GM19239 (cell line): ENCODE measurements at places on chromosomes 1 and 21.

- no peak for DNase-seq
Measured at GRCh38 chr1:188706742-188707141, 1770.9 kb downstream of the BRINP3 start.

- no peak for DNase-seq
Measured at GRCh38 chr1:171372418-171373084, 58.6 kb downstream of the FMO4 start.

GRCh38 chr1:158998037-158998780, 11.5 kb upstream of the IFI16 start:
- no peak for DNase-seq

- no peak for DNase-seq
Measured at GRCh38 chr1:87786861-87787545, 458.3 kb downstream of the LMO4 start.

DNA sequence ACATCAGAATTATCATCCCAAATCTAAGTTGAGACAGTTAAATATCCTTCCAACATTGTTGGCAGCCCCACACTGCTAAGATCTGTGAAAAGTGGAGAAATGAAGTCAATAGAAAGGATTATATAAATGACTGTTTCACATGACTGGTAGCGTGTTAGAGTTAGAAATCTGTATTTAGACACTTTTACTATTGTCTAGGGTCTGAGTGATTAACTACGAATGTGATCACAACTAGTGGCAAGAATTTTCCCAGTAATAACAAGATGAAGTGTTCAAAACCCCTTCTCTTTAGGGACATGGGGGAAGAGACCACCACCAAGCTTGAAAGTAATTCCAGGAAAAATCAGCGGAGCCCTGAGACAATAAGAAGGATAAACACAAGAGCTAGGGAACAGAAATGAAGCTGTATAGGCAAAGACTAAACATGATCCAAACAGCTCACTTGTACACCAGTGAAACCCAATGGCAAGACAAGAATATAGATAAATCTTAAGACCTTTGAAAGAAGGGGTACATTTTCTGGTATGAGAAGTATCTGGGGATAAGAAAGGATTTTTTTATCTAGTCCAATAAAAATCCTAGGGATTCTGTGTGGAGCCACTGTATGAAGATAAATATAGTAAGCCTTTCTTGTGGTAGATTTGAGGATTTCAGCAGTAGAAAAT, 646.6 kb upstream of the USP24 start:
- no peak for DNase-seq

- no peak for DNase-seq
Measured at GRCh38 chr1:200901350-200901749, 6.7 kb downstream of the INAVA start.

- DNase-seq, result no peak
Measured at GRCh38 chr1:209157546-209158249, 425.8 kb upstream of the CAMK1G start.

GRCh38 chr21:42089093-42089631, 18.0 kb downstream of the UMODL1 start:
- DNase-seq, result no peak

DNA sequence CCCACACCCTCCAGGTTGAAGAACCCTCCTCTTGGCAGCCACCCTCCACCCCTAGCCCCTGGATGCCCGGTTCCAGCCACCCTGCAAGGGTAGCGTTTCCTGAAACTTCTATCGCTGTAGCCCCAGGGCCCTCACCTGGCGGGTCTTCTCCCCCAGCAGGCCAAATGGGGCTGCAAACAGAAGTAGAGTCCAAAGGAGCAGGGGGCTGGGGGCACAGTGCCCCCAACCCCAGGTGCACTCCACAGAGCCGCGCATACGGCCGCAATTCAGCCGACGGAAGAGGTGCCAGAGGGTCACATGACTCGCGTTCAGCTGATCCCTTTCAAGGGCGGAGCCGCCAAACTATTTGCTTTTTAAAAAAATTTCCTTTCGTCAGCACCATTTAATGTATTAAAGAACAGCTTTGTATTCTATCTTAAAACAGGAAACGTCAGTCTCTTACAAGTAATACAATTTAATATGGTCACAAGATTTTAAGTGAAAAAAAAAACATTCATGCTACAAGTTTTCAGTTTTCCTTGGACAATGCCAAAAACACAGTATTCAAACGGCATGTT, at the start of gene GLMP:
TSS of gene GLMP (minus strand) at position 289 of the 557 bp plus-strand sequence. CDS start at position 255, 34 bp downstream.
- peak; percentile 65 for DNase-seq

DNA sequence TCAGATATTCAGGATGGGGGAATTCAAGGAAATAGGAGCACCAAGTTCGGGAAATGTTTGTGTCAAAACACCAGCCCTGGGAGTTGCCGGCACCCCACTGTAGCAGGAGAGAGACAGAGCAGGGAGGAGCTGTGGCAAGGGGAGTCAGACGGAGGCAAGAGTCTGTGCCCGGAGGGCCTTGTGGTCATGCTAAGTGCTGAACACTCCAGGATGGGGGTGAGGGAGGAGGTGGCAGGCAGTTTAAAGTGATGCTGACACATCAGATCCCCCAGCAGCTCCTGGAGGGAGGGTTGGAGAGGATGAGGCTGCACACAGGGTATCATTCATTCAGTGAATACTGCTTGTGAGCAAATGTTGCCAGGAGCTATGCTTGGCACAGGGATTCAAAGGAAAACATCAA, 150.3 kb upstream of the ETV3 start:
- no peak for DNase-seq

DNA sequence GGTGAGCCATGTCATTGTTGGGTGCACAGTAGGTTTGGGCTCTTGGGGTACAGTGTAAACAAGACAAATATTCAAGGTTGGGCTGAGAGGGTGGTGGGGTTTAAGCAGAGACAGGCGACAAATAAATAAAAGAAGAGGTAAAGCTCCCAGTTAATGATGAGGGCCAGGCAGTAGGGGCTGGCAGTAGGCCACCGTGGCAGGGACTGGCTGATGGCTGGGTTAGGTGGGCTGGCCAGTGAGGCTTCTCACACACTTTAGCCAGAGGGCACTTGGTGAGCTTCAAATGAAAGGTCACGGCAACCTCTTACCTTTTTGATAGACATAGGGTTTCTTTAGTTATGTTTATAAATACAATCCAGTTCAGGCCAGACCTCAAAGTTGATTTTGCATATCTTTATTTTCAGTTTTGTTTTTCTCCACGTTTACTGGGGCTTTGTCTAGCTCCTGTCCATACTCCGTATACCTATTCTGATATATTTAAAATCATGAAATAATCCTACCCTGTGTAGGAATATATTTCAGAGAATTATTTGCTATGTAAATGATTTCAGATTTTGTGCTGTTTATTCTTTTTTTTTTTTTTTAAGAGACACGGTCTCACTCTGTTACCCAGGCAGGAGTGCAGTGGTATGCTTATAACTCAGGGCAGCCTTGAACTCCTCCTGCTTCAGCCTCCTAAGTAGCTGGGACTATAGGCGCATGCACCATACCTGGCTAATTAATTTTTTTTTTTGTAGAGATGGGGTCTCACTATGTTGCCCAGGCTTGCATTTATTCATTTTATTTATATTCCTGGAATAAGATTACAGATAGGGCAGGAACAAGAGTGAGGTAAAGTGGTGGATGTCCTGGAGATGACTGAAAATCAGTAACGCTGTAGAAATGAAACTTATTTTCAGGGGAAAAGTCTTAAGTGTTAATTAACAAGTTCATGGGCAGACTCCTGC, 122.7 kb downstream of the RYR2 start:
- no peak for DNase-seq

DNA sequence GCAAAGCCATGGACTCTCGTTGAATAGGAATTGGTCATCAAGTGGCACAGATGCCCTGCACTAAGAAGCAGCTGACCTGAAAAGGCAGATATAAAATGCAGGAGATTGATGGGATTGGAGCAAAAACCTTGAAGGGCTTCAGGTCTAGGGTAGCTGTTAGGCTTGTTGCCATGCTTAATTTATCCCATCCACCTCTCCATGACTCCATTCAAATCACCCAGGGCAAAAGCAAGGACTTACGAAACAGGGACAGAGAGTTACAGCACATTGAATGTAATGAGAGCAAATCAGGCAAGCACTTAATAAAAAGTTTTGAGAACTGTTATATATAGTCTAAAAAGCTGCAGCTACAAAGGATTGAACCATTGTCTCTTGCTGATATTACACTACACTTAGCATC, 298.2 kb upstream of the ESRRG start:
- DNase-seq, result no peak

- no peak for DNase-seq
Measured at GRCh38 chr1:85894651-85895050, 186.4 kb upstream of the ZNHIT6 start.

DNA sequence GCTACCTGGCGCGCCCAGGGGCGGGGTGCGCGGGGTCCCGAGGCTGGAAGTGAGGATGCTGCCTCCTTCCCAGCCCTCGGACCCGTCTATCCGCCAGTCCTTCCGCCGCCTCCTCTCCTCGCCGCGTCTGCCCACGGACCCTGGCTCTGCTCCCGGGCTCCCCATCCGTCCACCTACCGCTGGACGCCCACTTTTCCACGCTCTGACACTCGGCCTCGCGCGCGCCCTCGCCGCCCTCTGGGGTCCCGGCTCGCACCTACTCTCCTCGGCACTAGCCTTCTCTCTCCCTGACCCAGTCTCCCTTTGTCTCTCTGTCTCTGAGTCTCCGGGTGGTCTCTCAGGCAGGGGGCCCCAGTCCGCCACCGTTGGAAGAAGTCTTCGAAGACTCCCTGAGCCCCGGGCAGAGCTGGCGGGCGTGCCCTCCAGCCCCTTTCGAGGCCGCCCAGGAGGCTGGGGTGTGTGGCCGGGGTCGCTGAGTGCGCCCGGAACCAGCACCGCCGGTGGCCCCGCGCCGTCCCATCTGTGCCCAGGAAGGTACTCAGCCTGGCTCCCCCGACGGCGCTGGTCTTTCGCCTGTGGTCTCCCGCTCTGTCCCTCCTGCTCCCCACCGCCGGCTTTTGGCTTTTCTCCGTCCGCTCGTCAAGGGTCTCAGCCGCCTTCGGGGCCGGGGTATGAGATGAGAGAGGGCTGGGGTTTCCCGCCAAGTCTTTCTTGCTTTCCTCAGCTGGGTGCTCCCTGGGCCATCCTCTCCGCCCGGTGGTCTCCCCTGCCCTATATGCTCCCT, 610 bp downstream of the DRAXIN start:
- DNase-seq, result no peak

DNA sequence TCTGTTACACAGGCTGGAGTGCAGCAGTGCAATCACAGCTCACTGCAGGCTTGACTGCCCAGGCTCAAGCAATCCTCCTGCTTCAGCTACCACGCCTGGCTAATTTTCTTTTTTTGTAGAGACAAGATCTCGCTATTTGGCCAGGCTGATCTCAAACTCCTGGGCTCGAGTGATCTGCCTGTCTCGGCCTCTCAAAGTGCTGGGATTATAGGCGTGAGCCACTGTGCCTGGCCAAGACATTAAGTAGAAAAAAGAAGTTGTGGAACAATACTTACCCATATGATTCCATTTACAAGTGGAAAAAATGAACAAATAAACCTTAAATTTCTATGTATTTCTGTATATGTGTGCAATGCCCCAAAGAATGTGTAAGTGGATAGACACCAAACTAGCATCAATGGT, 30.3 kb upstream of the ID3 start:
- DNase-seq, result no peak
